Uterus (tissue), 4 donors: ENCODE measurements at places on chromosomes 12 and 14. TPM values are rescaled to one million over a fixed set of nuclear protein-coding genes. Genes with fewer than 3 reads are reported as not detected.

- no peak for DNase-seq
Measured at GRCh38 chr12:82964446-82964845, 277.7 kb downstream of the TMTC2 start.

DNA sequence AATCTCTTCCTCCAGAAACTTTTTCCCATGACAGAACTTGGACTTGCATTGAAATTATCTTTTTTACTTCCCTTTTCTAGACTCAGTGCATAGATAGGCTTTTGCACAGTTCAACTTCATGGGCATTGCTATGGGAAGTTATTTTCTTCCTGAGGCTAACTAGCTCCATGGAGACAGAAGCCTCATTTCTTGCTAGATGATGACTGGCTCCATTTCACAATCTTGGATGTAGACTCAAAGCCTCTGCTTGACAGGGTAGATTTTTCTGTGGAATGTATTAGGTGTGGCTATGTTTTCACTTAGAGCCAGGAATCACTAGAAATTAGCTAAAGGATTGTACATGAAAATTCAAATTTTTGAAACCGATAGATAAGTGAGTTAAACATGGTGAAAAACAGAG is 884.1 kb upstream of the MGAT4C start:
- DNase-seq, result no peak

- DNase-seq, result no peak
Measured at GRCh38 chr14:24956104-24956503, 93.8 kb downstream of the STXBP6 start.

GRCh38 chr12:79415321-79415720 is 275.4 kb downstream of the PAWR start:
- no peak for DNase-seq

DNA sequence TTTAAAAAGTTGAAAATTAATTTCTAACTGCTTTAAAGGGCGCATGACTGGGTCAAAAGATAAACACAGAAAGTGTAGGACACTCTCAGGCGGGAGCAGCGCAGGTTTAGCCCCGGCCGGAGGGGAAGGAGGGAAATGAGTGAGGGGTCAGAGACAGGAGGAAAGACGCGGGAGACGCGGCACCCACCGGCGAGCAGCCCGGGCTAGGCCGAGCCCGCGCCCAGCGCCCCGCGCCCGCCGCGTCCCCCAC is 591 bp downstream of the GXYLT1 start:
- DNase-seq, result no peak

Gene TGFB3
- total RNA-seq, result 81.3 TPM

Gene PTPN21
- total RNA-seq, result 6.5 TPM

Gene LALBA
- total RNA-seq, result not detected
